ENCODE measurements at places on chromosomes 16 and 17.
A peak's percentile ranks its signal among the peaks of the same experiment; 100 is the strongest.

- H3K27me3 ChIP-seq, result no peaks in the 10 kb centered on the region
- peaks cover 10% of the 10 kb centered on the region for H3K4me1 ChIP-seq
- no peaks in the 10 kb centered on the region for H3K36me3 ChIP-seq
- DNase-seq, result no peak
These were observed 149.7 kb downstream of the SNX29 start for GRCh38 chr16:12126091-12126806.

GRCh38 chr17:20999841-21000532 is 42.8 kb downstream of the USP22 start:
- no peak overlapping the region for H3K27ac ChIP-seq
- peaks cover 8% of the 10 kb centered on the region for H3K4me1 ChIP-seq
- DNase-seq, result peak; percentile 39
- no peak overlapping the region for H3K4me3 ChIP-seq
- H3K27me3 ChIP-seq, result no peaks in the 10 kb centered on the region

- H3K36me3 ChIP-seq, result no peaks in the 10 kb centered on the region
- H3K4me3 ChIP-seq, result no peak overlapping the region
- H3K27me3 ChIP-seq, result peaks cover 3% of the 10 kb centered on the region
These were observed 131.9 kb upstream of the SHISA6 start for GRCh38 chr17:11109106-11109505.

GRCh38 chr16:77618951-77619350 is 103.4 kb upstream of the NUDT7 start:
- DNase-seq, result no peak
- no peak overlapping the region for H3K27ac ChIP-seq

- H3K4me3 ChIP-seq, result no peak overlapping the region
- DNase-seq, result no peak
- H3K4me1 ChIP-seq, result no peaks in the 10 kb centered on the region
- no peaks in the 10 kb centered on the region for H3K36me3 ChIP-seq
These were observed 113.6 kb downstream of the AXIN2 start for GRCh38 chr17:65447823-65448222.

DNA sequence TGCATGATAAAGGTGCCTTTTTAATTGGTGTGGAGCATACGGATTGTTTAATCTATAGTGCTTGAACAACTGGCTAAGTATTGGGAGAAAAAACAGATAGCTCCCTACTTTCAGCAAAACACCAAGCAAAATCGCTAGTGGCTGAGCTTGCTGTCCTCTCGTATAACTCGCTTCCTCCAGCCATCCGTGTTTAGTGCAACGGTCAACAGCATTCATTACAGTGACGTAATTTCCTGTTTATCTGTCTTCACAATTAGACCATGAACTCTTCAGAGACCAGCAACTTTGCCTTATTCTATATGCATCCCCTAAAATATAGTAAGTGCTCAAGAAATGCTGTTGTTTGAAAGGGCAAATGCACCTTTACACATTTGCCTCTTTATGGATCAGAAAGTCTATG is 511.9 kb downstream of the HAPSTR1 start:
- no peaks in the 10 kb centered on the region for H3K36me3 ChIP-seq
- DNase-seq, result no peak
- H3K4me3 ChIP-seq, result no peak overlapping the region
- H3K4me1 ChIP-seq, result no peaks in the 10 kb centered on the region
